ENCODE measurements at places on chromosomes 3 and 15.

DNA sequence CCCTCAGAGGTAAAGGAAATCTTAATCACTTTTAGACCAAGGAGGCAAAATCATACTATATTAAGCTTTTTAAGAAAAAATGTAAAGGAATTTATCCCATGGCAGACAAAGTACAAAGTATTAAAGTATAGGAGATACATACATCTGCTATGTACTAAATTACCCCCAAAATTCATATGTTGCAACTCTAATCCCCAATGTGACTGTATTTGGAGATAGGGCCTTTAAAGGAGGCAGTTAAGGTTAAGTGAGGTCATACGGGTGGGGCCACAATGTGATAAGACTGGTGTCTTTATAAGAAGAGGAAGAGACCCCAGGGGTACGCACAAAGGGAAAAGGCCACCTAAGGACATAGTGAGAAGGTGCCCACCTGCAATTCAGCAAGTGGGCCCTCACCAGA is 657.0 kb upstream of the ADAMTS9 start:
- DNase-seq, result no peak

- no peak for DNase-seq
Measured at GRCh38 chr3:128319107-128319506, 147.6 kb downstream of the DNAJB8 start.

GRCh38 chr3:23341147-23341838 is 138.2 kb downstream of the UBE2E2 start:
- DNase-seq, result no peak

DNA sequence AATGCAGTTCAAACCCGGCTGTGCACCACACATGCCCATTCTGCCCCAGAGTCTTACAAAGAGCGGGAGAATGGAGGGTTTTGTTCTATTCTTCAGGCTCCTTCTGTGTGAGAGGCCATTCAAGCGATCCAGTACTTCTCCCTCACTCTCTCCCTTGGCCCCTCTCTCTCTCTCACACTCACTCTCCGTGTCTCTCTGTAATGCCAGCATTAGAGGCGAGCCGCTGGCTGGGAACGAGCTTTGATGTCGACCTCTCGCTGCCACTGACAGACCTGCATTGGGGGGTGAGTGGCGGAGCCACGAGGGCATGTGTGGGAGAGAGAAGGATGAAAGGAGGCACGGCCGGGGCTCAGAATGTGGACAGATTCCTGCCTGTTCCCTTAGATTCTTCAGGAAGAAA is 231.7 kb upstream of the ARRDC4 start:
- DNase-seq, result no peak

DNA sequence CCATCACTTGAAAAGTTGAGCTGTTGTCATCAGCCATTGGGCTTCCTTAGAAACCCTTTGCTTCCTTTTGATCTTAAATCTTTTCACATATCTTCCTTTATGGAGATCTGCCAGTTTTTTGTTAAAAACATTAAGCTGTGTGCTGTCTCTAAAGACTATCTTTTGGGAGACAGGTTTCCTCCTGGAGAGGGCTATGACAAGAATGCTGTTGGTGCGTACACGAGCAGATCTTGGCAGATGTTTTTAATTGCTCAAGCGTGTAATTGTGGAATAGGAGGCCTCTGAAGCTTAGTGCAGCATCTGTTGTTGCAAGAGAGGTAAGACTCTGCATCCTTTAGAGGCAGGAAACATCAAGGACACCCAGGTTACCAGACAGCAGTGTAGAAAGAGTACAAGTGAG is 56.8 kb downstream of the PHLDB2 start:
- DNase-seq, result no peak

GRCh38 chr15:71629781-71630474 is 180.4 kb upstream of the NR2E3 start:
- no peak for DNase-seq

GRCh38 chr3:114323546-114324254 is 29.9 kb downstream of the TIGIT start:
- no peak for DNase-seq

DNA sequence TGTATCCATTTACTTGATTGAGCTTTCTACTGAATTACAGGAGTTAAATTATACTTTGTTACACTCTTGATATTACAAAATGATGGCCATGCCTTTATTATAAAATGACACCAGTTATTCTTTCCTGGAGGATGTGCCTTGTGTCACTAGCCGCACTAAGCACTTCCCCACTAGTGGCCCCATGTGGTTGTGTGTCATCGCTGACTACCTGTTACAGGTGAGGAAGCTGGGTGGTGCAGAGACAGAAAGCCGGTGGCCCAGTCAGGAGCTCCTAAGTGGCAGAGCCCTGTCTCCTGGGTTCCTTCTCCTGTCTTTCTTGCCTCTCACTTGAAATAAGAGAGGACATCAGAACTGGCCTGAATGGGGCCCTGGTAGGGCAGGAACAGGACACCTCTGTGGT is 96.8 kb downstream of the IGF1R start:
- DNase-seq, result no peak

- no peak for DNase-seq
Measured at GRCh38 chr15:48582452-48583247, 62.9 kb downstream of the FBN1 start.

- no peak for DNase-seq
Measured at GRCh38 chr3:191399918-191400317, 61.0 kb upstream of the PYDC2 start.

DNA sequence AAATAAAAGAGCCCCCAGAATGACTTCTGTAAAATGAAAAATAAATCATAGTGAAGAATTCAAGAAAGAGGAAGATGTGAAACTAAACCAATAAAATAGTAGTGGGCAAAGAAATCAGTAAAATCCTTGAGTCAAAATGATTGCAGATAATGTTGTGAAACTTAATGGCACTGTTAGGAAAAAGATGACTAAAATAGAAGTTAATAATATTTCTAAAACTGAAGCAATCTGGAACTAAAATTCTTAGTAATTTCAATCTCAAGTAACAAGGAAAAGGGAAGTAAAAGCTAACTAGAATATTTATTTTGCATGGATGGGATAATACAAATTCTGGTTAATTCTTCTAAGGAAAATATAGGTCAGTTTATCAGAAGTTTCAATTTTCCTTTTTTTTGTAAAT is 84.6 kb downstream of the TMCO5A start:
- DNase-seq, result no peak

DNA sequence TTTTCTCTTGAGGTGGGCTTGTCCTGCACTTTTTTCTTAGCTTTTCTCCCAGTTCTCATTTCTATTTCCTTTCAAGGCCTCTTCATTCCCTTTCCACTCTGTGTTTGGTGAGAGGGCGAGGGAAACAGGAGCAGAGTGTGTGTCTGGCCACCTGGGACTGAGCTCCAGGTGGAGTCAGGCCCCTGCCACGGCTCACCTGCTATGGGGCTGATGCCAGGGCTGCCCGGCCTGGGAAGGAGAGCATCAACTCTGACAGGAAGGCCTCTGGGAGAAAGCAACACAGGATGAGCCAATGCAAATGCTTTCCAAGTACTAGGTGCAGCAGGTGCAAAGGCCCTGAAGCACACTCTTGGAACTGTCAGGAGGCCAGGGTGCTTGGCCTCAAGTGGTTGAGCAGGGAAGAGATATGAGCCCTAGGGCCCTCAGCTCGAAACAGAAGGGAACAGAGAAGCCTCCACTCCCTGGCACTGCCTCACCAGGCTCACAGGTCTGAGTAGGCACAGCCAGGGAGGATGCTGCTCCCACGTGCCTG is 27.3 kb upstream of the DUSP7 start:
- no peak for DNase-seq

DNA sequence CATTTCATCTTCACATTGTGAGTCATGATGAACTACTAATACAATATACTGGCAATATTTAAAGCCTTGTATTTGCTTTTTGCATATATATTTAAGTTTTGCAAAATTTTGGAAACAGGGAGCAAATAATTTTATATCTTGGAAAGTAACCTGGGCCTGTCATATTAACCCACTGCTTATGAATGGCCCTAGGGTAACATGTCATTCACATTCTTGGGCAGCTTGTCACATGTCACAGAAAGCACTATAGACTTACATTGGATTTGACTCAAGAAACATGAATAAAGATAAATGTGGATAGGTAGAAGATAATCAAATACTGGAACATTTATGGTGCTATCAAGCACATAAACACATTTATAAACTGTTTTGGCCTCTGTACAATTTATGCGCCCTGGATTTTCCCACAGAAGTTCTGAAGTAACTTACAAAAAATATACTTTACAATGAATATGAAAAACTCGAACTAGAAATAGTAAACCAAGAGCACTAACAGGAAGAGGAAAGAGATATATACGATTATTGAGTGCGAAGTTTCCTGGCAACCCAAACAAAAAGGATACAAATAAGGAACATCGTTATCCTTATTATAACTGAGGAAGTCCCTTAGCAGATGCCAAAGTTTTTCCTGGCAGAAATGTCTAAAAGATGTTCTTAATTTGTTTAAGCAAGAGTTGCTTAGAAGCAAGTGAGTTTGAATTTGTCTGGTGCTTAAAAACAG is 257.2 kb downstream of the RBMS3 start:
- no peak for DNase-seq

DNA sequence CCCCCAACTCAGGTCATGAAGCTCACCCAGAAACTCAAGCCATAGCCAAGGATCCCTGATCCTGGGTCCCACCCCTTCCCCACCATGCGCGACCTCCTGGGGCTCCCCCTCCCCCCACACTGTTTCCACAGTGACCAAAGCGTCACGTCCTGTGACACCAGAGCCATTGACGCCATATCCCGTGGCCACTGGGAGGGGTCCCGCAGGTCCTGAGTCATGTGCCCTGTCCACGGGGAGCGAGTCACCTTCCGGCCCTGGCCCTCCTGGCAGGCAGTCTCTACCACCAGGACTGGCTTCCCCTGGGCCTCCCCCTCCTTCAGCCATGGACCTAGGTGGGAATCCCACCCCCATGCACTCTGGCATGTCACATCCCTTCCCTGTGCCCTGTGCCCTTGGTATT is 15.6 kb downstream of the SEMA3F start:
- no peak for DNase-seq

DNA sequence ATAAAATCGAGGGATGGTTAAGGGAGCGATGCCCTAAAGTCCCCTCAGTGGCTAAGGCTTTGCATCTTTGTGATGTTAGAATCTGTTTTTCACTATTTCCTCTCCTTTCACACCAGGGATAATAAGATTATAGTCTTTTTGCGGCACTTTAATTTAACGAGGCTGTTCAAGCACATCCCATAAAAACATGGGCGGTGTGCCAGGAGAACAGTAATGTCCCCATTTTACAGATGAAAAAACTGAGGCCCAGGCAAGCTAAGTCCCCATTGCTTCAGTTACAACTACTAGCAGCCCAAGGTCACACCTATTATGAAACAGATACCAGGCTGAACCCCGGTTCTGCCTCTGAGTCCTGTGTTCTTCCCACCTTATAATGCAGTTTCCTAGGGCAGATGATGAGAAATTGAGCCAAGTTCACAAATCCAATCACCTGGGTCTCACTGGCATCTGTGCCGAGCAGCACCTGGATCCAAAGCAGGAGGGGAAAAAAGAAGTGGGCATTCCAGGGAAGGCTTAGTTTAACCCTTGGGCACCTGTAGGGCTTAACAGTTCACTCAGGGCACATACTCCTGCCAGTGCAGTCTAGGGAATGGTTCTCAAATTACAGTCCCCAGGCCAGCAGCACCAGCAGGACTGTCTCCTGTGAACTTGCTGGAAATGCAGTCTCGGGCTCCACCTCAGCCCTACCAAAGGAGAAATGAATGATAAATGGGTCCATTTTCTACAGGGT is 169.3 kb downstream of the RAB11A start:
- DNase-seq, result no peak

- DNase-seq, result no peak
Measured at GRCh38 chr15:40567111-40567510, 2.0 kb upstream of the RPUSD2 start.

DNA sequence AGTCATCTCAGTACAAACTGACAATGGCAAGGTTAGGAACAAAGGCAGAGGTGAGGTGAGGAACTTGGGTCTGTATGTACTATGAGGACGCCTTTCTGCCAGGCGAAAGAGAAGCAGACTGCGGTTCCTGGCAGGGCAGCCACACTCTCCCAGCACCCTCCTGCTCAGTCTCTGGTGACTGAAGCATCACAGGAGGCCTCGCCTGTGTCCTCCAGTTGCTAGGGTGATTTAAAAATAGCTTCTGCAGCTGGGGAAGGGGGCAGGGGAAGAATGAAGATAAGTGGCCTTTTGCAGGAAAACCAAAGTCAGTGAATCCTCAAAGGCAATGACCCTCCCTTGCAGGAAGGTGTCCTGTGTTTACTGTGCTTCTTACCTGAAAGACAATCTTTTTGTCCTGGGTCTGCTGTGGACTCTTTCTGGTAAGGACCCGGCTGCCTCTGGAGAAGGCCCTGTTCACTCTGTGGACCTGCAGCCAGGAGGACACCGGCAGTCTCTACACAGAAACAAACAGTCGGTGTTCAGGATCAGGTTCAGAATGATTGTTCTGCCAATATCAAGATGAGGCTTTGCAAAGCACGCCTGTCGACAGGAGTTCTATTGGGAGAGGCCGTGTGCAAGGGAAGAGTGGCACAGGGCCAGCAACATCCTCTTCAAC is 65.7 kb upstream of the DGKG start:
- no peak for DNase-seq

- no peak for DNase-seq
Measured at GRCh38 chr3:106428565-106428994, 559.8 kb upstream of the CBLB start.

DNA sequence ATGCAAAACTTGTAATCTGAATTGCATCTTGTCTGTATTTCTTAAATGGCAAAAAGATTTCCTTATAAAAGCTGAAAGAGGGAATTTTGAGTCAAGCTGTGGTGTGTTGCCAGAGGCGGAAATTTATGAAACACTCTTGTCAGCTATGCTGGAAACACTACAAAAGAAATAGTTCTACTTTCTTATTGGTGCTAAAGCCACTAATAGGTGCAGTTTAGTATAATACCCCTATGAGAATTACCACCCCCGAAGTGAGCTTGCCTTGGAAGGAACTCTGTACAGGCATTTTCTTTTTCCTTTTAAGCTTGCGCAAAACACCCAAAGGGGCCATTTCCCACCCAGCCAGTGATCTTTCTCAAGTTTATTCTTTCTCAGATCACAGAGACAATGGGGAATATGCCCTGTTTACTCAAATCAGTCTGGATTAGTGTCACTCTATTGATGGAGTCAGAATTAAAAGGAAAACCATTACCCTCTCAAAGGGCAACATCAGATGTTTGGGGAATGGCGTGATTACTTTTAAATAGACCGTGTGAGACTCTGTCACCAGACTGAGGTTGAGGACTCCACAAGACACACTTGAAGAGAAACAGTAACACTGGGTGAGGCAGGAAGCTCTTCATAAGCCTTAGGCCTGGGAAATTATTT is 166.0 kb downstream of the TP63 start:
- no peak for DNase-seq

GRCh38 chr3:129440618-129441190 is 680 bp downstream of the IFT122 start:
- no peak for DNase-seq

GRCh38 chr3:5162102-5162501 is 25.4 kb upstream of the EDEM1 start:
- no peak for DNase-seq

- no peak for DNase-seq
Measured at GRCh38 chr3:18886331-18886730, 262.0 kb upstream of the KCNH8 start.

DNA sequence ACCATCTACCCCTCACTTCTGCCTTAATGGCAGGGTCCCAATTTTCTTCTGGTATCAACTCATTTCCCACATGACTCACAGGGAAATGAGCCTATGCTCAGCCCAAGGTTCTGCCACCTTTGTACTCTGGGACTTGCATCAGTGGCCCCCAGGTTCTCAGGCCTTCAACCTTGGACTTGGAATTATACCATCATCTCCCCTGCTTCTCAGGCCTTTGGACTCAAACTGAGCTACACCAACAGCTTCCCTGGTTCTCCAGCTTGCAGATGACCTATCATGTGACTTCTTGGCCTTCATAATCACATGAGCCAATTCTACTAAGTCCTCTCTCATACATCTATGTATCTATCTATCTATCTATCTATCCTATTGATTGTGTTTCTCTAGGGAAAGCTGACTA is 149.5 kb downstream of the PLCH1 start:
- no peak for DNase-seq
